ENCODE measurements at places on chromosomes 7 and 10.

- H3K4me3 ChIP-seq, result no peak overlapping the region
- no peak for DNase-seq
- no peaks in the 10 kb centered on the region for H3K36me3 ChIP-seq
- no peaks in the 10 kb centered on the region for H3K27me3 ChIP-seq
Measured at GRCh38 chr7:115068220-115068619, 146.3 kb downstream of the MDFIC start.

DNA sequence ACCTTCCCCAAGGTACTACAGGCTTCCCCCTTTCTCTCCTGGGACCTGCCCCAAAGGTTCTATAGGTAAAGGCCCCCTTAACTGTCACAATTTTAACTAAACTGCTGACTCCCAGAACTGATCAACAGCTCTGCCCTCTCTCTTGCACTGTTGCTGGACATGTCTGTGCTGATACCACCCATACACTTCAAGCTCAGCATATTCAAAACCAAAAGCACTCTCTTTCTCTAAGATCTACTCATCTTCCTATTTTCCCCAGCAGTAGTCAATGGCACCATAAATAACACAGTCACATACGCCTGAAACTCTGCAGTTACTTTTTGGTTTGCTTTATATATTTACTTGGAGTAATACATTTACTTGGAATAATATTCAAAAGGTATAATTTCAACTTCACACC is 12.3 kb downstream of the OSBPL3 start:
- DNase-seq, result no peak
- H3K27me3 ChIP-seq, result no peaks in the 10 kb centered on the region
- H3K4me1 ChIP-seq, result no peaks in the 10 kb centered on the region
- no peaks in the 10 kb centered on the region for H3K36me3 ChIP-seq

GRCh38 chr7:3495530-3495929 is 194.5 kb downstream of the SDK1 start:
- peaks cover 11% of the 10 kb centered on the region for H3K4me1 ChIP-seq
- no peaks in the 10 kb centered on the region for H3K27me3 ChIP-seq
- DNase-seq, result no peak
- H3K4me3 ChIP-seq, result no peak overlapping the region
- no peak overlapping the region for H3K27ac ChIP-seq

DNA sequence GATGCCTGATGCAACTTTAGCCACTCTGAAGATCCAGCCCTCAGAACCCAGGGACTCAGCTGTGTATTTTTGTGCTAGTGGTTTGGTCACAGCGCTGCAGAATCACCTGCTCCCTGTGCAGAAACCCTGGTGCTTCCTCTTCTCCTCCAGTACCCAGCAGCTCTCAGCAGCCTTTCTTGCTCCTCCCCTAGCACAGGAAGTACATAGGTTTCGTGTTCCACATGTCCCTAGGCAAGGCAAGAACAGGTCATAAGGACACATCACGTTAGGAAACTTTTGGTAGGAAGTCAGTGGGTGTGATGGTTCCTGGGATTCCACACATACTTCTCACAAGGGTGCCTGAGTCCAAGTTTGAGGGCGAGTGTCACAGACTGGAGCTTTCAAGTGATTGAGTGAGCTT is 167.9 kb upstream of the PRSS1 start:
- DNase-seq, result no peak
- no peak overlapping the region for H3K27ac ChIP-seq
- H3K36me3 ChIP-seq, result no peaks in the 10 kb centered on the region
- no peaks in the 10 kb centered on the region for H3K27me3 ChIP-seq

GRCh38 chr7:420142-421093 is 99.2 kb downstream of the PDGFA start:
- no peak for DNase-seq
- H3K4me1 ChIP-seq, result no peaks in the 10 kb centered on the region
- no peaks in the 10 kb centered on the region for H3K27me3 ChIP-seq
- no peak overlapping the region for H3K4me3 ChIP-seq
- no peak overlapping the region for H3K27ac ChIP-seq

GRCh38 chr7:1301054-1301881 is 68.6 kb downstream of the UNCX start:
- no peaks in the 10 kb centered on the region for H3K27me3 ChIP-seq
- no peak overlapping the region for H3K27ac ChIP-seq
- H3K36me3 ChIP-seq, result no peaks in the 10 kb centered on the region
- H3K4me1 ChIP-seq, result peaks cover 17% of the 10 kb centered on the region
- no peak for DNase-seq

GRCh38 chr10:86355571-86356038 is 11.0 kb downstream of the GRID1 start:
- H3K4me1 ChIP-seq, result no peaks in the 10 kb centered on the region
- H3K36me3 ChIP-seq, result no peaks in the 10 kb centered on the region
- H3K27me3 ChIP-seq, result peaks cover 4% of the 10 kb centered on the region
- no peak for DNase-seq

GRCh38 chr10:1168763-1169162 is 112.6 kb downstream of the WDR37 start:
- DNase-seq, result no peak
- no peaks in the 10 kb centered on the region for H3K36me3 ChIP-seq
- peaks cover 39% of the 10 kb centered on the region for H3K27me3 ChIP-seq
- no peak overlapping the region for H3K27ac ChIP-seq
- H3K4me1 ChIP-seq, result no peaks in the 10 kb centered on the region
- no peak overlapping the region for H3K4me3 ChIP-seq

GRCh38 chr7:149524394-149524793 is 26.8 kb upstream of the ZNF746 start:
- no peaks in the 10 kb centered on the region for H3K27me3 ChIP-seq
- no peak for DNase-seq

- H3K36me3 ChIP-seq, result no peaks in the 10 kb centered on the region
- H3K4me3 ChIP-seq, result no peak overlapping the region
Measured at GRCh38 chr10:49107887-49108267, 7.4 kb downstream of the VSTM4 start.

GRCh38 chr7:226281-226895 is 34.0 kb downstream of the FAM20C start:
- no peak overlapping the region for H3K4me3 ChIP-seq
- H3K27ac ChIP-seq, result no peak overlapping the region
- no peaks in the 10 kb centered on the region for H3K27me3 ChIP-seq
- H3K36me3 ChIP-seq, result no peaks in the 10 kb centered on the region
- no peaks in the 10 kb centered on the region for H3K4me1 ChIP-seq

GRCh38 chr10:10617686-10618085 is 400.0 kb upstream of the CELF2 start:
- H3K27me3 ChIP-seq, result no peaks in the 10 kb centered on the region
- H3K4me3 ChIP-seq, result no peak overlapping the region
- no peaks in the 10 kb centered on the region for H3K4me1 ChIP-seq
- H3K36me3 ChIP-seq, result no peaks in the 10 kb centered on the region
- no peak overlapping the region for H3K27ac ChIP-seq
- DNase-seq, result no peak

DNA sequence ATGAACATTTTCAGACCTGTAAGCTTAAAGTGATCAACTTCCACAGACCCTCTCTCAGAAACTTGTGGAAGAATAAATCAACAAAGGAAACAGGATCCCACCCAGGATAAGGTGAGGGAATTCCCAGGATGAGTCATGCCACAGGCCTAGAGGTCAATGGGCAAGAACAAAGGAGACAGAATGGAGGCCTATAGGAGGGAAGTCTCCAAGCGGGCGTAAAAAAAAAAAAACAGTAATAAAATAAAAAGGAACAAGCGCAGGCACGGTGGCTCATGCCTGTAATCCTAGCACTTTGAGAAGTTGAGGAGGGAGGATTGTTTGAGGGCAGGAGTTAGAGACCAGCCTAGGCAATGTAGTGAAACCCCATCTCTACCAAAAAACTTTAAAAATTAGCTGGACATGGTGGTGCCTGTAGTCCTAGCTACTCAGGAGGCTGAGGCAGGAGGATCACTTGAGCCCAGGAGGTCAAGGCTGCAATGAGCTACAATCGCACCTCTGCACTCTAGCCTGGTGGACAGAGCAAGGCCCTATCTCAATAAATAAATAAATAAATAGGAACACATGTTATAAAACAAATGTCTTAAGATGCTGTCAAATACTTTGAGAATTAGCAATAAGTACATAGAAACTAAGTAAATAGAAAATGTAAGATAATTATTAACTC is 8.4 kb downstream of the SORBS1 start:
- peaks cover 38% of the 10 kb centered on the region for H3K27me3 ChIP-seq
- no peak overlapping the region for H3K27ac ChIP-seq
- H3K4me1 ChIP-seq, result no peaks in the 10 kb centered on the region
- H3K4me3 ChIP-seq, result no peak overlapping the region
- no peaks in the 10 kb centered on the region for H3K36me3 ChIP-seq

DNA sequence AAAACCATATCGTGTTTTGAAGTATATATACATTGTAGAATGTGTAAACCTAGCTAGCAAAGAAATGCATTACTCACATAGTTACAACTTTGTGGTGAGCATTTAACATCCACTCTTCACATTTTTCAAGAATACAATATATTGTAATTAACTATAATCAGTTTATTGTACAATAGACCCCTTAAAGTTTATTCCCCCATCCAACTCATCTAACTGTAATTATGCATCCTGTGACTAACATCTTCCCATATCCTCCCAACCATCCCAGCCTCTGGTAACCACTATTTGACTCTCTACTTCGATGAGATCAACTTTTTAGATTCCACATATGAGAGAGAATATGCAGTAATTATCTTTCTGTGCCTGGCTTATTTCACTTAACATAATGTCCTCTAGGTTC is 526.4 kb downstream of the KIF20B start:
- no peaks in the 10 kb centered on the region for H3K27me3 ChIP-seq
- H3K27ac ChIP-seq, result no peak overlapping the region
- DNase-seq, result no peak

GRCh38 chr10:115026056-115026745 is 67.0 kb upstream of the ATRNL1 start:
- no peak overlapping the region for H3K4me3 ChIP-seq
- no peaks in the 10 kb centered on the region for H3K36me3 ChIP-seq
- no peak overlapping the region for H3K27ac ChIP-seq
- no peaks in the 10 kb centered on the region for H3K4me1 ChIP-seq
- no peak for DNase-seq

- no peaks in the 10 kb centered on the region for H3K36me3 ChIP-seq
- no peak overlapping the region for H3K27ac ChIP-seq
- no peak for DNase-seq
Measured at GRCh38 chr10:30353851-30354250, 4.8 kb upstream of the MTPAP start.

DNA sequence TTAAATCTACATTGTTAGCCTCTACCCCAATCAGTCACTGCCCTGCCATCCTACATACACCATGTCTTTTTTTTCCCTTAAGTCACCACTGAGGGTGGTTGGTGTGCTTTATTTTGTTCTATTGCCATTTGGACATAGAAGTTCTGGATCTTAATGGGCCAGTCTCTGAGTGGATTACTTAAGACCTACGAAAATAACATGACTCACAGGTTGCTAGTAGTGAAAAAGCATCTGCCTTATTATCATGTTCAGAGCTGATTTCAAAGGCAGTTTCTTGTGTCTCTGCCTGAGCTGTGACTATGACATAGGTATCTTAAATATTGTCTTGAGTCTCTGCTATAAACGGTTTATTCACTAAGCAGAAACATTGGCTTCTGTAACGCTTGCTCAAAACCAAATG is 410.8 kb downstream of the MDFIC start:
- no peak for DNase-seq
- no peaks in the 10 kb centered on the region for H3K36me3 ChIP-seq
- no peak overlapping the region for H3K27ac ChIP-seq
- no peak overlapping the region for H3K4me3 ChIP-seq

DNA sequence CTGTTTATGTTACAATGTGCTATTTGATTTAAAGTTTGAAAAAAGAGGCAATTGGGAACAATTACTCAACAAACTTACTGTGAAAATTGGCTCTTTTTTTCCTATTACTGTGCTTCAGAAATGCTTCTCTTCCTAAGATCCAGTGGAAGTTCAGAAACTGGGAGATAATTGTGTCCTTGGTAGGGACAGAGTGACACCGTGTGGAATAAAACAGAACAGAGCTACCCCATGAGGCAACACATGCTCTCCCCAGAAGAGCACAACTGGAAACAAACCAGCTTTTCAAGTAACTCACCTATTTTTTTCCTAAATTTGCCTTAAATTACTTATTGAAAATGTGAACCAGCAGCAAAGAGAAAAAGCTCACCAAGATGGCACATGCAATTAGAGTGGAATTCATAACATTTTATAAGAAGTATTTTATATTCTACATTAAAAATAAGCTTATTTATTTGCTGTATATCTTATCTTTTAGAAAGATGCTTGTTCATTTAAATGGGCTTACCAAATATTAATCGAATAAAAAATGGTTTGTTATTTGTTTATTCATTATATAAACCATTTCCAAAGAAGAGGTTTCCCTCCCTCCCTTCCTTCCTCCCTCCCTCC is 346.1 kb upstream of the ANKRD30A start:
- no peak overlapping the region for H3K4me3 ChIP-seq
- H3K27me3 ChIP-seq, result no peaks in the 10 kb centered on the region
- peak; percentile 87 for DNase-seq
- peaks cover 23% of the 10 kb centered on the region for H3K4me1 ChIP-seq
- no peaks in the 10 kb centered on the region for H3K36me3 ChIP-seq
- no peak overlapping the region for H3K27ac ChIP-seq

DNA sequence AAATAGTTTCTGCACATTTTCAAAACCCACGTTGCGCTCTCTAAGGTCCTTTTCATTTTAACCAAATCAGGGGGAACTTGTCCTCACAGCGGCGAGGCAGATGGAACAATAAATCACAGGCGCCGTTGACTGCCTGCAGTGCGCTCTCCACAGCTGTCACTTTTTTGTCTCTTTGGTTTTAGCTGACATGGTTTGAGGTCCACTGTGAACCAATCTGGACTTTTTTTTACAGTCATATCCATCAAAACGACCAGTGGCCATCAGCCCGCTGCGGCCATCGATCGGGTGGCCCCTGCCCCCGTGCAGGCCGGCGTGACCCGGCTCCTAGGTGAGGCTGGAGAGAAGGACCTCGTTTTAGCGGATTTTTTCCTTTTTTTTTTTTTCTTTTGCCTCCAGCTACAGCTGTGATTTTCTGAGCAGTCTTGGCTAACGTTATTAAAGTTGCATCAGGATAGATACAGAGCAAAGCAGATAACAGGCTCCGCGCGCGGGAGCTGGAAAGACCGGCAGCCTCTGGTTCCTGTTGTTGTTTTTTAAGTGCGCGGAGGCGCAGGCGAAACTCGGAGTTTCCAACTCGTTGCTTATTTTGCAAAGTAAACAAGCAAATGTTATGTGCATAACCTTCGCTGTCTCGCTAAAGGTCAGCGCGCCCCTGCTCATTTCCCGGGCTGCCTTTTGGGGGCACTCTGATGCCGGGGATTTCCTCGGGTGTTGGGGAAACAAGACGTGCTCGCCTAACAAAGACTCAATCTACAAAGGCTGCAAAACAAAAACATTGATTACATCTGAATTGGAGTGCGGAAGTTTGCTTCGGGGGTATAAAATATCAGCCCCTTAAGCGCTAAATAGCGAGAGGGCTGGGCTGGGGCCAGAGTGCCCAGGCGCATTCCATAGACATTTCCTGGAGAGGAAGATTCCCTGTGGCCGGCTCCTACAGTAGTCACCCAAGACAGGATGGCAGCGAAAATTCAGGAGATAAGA is 414.8 kb upstream of the MKI67 start:
- peak; percentile 53 for DNase-seq
- H3K36me3 ChIP-seq, result no peaks in the 10 kb centered on the region
- peaks cover 35% of the 10 kb centered on the region for H3K4me1 ChIP-seq
- H3K4me3 ChIP-seq, result peak overlapping the region; percentile 32
- peaks cover 8% of the 10 kb centered on the region for H3K27me3 ChIP-seq

- DNase-seq, result no peak
- H3K27ac ChIP-seq, result no peak overlapping the region
- no peaks in the 10 kb centered on the region for H3K4me1 ChIP-seq
Measured at GRCh38 chr10:31623466-31623865, 304.4 kb downstream of the ZEB1 start.
